ENCODE measurements at places on chromosomes 5 and 9.

GRCh38 chr5:178297751-178298150 is 65.1 kb upstream of the PHYKPL start:
- DNase-seq = no peak

DNA sequence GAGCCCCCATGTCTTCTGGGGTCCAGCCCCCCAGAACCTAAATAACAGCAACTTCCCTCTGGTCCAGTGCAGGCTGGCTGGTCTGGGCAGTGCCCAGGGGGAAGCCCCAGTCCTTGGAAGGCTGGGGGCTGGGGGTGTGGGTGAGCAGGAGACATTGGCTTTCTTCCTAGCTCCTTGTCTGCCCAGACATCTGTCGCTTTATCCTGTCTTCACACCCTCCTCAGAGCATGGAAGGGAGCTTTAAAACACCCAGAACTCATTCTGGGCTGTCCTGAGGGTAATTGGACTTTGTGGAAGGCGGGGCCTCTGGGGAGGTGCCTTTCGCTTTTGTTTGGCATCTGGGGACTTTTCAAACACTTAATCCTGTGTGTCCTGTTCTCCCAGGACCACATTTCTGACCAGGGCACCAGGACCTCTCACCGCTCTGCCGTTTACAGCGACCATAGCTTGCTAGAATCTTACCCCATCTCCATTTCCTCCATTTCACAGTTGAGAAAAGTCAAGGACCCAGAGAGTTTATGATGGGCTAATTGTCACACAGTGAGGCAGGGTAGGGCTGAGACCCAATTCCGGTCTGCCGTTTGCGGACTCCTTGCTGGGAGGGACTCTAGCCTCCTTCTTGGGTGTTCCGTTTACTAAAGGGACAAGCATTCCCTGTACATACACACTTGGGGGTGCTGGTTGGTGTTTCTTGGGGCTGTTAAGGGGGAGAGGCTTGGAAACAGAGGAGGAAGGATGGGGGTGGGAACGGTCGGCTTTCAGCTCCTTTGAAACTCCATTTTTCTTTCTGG is 1.1 kb downstream of the GSN start:
- no peak for DNase-seq

- no peak for DNase-seq
Measured at GRCh38 chr5:44622331-44622730, 186.4 kb upstream of the MRPS30 start.

- DNase-seq = no peak
Measured at GRCh38 chr5:54534191-54535004, 16.8 kb downstream of the SNX18 start.

- DNase-seq = no peak
Measured at GRCh38 chr5:170000155-170000554, 19.9 kb upstream of the INSYN2B start.

- DNase-seq = peak; percentile 15
Measured at GRCh38 chr5:143054480-143054941, 284.3 kb downstream of the ARHGAP26 start.

GRCh38 chr9:127178686-127179632 is 56.5 kb upstream of the ANGPTL2 start:
- no peak for DNase-seq

DNA sequence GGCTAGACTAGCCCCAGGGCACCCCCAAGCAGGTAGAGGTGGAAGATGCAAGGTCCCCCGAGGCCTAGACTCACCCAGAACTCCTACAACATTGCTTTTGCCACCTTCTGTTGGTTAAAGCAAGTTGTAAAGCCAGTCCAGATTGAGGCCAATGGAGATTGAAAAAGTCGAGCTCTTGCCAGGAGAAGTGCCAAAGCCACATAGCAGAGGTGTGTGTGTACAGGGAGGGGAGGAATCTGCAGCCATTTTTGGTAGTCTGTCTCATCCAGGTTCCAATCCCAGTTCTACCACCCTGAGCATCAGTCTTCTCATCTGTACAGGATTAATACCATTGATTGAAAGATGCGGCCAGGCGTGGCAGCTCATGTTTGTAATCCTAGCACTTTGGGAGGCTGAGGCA is 12.3 kb upstream of the URM1 start:
- no peak for DNase-seq

DNA sequence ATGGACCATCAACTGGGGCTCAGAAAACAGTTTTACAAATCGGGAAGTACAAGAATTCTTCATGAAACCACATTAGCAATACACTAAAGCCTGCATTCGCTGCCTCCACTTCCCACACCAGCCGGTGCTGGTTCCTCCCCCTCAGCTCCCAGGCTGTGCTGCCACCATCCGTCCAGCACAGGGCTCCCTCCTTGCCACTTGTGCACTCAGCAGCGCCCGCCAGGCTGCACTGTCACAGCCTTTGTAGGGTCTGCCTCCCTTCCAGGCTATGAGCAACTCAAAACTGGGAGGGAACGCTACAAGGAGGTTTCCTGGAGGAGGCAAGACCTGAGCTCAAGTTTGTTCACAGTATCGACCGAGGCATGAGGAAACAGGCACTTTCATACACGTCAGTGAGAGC is 7.7 kb downstream of the MAPK9 start:
- no peak for DNase-seq

GRCh38 chr5:153964880-153965645 is 73.6 kb downstream of the FAM114A2 start:
- peak; percentile 13 for DNase-seq

All from T-helper 2 cell (primary cell).